Upper lobe of right lung (tissue), 1 donor: ENCODE measurements at places on chromosomes 1 and 21. TPM values are rescaled to one million over a fixed set of nuclear protein-coding genes. Genes with fewer than 3 reads are reported as not detected.

The SH2D5 gene
- 0.52 TPM for total RNA-seq

The COL11A1 gene
- total RNA-seq = 1.7 TPM

The DNALI1 gene
- 13.2 TPM for total RNA-seq

The CFAP107 gene
- total RNA-seq = not detected

The CTH gene
- total RNA-seq = 3.6 TPM

The ITGB2 gene
- total RNA-seq = 370 TPM
